T-helper 9 cell (primary cell): ENCODE measurements at places on chromosomes 12 and 14.

DNA sequence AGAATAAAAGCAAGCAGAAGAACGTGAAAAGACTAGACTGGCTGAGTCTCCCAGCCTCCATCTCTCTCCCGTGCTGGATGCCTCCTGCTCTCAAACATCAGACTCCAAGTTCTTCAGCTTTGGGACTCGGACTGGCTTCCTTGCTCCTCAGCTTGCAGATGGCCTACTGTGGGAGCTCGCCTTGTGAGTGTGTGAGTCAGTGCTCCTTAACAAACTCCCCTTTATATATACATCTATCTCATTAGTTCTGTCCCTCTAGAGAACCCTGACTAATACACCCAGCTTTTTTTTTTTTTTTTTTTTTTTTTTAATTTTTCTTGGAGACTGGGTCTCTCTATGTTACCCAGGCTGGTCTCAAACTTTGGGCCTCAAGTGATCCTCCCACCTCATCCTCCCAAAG, 46.9 kb downstream of the ACTN1 start:
- no peak for DNase-seq

DNA sequence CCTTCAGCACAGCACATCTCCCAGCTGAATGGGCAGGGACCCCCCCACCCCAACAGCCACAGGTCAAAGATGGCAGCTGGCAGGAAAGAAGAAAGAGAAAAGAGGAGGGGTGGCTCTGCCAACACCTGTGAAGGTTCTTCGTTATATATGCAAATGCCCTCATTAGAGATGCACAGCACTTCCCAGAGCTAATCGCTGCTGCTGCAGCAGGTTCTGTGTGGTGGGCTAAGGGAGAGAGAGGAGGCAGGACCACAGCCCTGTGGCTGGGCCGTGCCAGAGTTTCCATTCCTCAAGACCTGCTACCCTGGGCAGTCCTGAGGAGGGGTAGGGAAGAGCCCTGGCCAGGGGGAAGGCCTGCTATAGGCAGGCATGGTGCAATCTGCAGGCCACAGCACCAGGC, 28.7 kb downstream of the SMUG1 start:
- no peak for DNase-seq

DNA sequence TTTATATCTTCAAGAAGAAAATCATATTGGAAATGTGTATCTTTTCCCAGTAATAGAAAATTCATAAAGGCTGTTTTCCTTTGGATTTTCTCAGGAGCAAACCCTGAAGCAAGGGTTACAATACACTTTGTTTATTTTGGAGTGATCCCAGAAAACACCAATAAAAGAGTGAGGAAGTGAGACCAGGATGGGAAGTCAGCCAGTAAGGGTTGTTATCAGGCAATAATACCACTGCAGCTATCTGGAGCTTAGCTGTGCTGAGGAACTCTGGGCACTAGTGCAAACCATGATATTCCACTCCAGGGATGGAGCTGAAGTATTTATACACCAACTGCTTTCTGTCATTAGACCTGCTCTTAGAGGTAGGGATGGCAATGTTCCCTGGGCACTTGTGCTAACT, 1002.3 kb downstream of the FLRT2 start:
- no peak for DNase-seq

GRCh38 chr14:59483363-59483762, 845 bp downstream of the L3HYPDH start:
- no peak for DNase-seq

GRCh38 chr12:108514468-108514972, 557 bp upstream of the FICD start:
- DNase-seq = no peak

DNA sequence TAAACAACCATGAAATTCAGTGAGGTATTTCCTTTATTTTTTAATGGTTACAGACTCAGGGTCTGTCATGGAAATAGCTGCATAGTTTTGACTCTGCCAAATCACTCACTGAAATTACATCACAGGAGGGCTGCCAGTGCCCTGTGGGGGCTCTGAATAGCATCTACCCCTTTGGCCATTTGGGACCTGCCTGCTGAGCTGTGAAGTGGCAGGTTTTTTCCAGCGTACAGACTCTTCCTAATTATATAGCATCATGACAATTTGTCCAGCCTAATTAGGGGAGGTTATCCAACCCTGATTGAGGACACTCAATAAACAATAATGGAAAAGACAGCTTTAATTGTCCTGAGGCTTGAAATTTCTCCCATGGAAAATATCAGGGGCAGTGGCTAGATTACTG, 1.8 kb upstream of the COCH start:
- no peak for DNase-seq

DNA sequence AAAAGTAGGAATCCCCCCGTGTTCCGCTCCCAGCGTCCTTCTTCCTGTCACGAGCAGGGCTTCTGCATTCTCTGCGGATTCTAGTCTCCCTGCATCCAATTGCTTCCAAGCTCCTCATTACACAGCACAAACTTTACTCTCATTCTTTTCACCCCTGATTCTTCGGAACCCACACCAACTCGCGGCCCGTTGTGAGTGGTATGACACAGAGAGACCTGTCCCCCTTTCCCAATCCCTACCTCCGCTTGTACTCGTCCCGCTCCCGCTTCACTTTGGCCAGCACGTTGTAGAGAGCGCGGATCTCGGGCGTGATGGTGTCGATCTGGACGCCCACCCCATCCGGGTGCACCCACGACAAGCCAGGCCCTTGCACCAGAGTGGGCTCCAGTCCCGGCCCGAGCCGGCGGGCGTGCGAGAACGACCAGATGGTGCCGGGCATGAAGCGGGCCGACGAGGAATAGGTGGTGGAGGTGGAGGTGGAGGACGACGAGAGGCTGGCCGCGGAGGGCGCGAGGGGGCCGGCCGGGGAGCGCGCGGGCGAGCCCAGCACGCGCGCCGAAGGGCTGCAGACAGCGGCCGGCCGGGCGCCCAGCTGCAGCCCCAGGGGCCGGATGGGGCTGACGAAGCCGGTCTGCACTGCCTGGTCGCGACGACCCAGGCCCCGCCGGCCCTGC, 687 bp downstream of the IFFO1 start:
- no peak for DNase-seq

DNA sequence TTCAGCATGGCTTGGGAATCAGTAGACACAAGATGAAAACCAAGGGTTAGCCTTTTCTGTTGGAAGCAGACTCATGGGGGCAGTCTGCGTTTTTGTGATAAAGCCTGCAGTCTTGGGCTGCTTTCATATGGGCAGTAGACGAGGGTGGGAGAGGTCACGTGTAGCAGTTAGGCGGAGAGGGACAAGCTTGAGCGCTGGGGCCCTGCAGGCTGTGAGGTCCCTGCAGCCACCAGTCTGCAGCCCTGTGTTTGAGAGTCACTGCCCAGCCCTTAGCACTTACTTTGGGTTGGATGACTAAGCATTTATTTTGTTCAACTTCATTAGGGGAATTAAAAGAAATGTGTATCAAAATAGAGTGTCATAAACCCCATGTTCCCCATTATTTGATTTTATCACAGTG, 37.2 kb downstream of the EP400 start:
- no peak for DNase-seq

GRCh38 chr14:72535485-72535884, 358.4 kb downstream of the DPF3 start:
- no peak for DNase-seq

DNA sequence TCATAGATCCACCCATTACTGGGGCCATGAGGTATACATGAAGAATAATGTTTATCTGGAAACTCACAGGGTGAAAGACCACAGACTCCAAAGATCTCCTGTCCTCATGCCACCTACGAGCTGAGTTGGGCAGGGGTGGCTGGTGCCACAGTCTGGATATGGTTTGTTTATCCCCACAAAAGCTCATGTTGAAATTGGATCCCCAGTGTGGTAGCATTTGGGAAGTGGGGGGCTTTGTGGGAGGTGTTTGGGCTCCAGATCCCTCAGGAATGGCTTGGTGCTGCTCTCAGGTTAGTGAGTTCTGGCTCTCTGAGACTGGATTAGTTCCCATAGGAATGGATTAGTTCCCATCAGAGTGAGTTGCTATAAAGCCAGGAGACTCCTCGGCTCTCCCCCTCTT, 192.3 kb upstream of the FSCB start:
- no peak for DNase-seq

DNA sequence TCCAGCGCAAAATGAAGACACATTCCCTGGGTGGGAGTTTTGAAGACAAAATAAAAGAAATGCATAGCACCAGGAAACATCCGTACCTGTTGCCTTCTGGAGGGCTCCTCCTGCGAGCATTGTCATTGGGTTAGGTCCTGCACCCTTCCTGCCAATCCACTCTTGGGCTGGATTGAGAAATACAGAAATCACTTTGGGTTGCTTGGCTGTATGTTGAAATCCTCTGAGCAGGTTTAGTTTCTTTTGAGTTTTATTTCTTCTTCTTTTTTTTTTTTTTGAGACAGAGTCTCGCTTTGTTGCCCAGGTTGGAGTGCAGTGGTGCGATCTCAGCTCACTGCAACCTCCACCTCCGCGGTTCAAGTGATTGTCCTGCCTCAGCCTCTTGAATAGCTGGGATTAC, 67.6 kb downstream of the ARF6 start:
- DNase-seq = no peak

- no peak for DNase-seq
These were observed 26.5 kb downstream of the ARL6IP4 start for GRCh38 chr12:123006977-123007376.

DNA sequence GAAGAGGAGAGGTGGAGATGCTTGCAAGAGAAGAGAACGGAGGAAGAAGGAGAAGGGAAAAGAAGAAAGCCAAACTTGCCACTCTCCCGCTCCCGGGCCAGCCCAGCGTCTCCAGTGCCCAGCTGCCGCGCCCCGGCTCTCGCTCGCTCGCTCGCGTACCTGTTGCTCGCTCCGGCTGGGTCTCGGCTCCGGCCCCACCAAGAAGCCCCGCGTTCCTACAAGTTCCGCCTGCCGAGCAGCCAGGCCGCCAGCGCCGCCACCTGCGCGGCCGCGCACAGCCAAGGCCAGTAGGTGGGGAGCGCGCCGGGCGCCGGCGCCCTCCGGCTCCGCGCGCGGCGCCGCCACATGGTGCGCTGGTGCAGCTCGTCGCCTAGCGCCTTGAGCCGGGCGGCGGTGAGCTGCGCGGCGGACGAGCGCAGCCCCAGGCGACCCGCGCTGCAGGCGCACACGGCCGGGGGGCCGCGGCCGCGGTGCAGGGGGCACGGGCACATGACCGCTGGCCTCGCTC, 370 bp downstream of the HRK start:
- no peak for DNase-seq
